Fibroblast of villous mesenchyme (primary cell): ENCODE measurements at places on chromosomes 12 and 14. TPM values are rescaled to one million over a fixed set of nuclear protein-coding genes. Genes with fewer than 3 reads are reported as not detected.

DNA sequence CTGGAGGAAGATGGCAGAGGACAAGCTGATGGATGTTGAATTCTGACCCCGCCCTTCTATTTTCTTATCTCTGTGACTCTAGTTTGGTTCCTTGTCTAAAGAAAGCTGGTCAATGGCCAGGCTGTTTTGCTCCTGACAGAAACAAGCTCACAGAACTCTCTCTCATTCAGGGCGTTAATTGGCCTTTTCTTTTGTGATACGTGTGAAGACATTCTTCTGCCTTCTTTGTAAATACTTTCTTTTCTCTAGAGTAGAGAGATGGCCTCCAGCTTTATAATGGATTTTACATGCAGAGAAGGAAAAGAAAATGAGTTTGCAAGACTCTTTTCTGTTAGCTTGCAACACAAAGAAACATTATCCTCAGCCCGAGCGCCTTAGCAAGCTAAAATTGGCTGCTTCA lies 492.2 kb upstream of the CCDC196 start:
- no peak for DNase-seq

DNA sequence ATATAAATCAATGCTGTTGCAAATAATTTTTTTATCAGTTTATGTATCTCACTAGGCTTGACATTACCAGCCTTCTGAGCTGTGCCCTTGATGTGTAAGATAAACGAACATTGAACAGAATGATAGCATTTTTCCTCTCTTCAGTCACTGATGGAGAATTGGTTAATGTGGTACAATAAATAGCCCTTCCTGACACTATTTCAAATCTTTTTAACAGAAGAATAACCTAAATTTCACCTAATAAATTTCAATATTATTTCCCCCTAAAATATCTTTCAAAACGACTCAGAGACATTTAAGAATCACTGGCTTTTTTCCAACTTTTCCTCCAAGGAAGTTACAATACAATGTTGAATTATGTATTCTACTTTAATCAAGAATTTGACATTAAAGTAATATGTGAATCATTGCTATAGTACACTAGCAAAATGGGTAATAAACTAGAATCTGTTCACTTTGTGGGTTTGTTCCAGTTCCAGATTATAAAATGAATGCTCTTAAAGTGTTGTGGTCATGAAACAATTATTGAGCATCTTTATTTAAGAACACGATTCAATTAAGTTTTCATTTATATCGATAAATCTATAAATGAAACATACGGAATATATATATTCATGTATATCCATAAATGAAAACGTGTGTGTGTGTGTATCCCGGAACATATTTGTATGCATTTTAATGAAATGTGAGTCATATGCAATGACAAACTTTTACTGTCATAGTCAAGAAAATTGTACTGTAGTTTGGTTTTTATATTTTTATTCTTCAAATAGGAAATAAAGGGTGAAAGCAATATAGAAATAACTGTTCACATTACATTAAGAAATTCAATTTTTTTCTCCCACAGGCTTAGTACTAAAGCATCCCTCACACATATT lies 2.5 kb upstream of the ATP2B1 start:
- DNase-seq = no peak

DNA sequence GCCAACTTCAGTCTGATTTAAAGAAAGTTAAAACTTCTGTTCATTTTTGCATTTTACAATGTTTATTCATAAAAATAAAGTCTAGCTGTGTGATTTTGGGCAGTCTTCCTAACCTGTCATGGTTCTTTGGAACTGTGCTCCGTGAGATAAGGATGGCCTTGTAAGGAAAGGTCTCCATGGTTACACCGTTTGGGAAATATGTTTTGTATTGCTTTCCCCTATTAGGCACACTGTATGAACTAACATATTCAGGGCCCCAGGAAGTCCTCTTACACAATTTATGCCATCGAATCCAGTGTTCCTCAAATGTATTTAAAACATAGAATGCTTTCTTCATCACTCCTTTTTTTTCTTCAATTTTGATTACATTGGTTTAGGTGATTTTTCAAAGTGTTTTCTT lies 54.5 kb downstream of the APAF1 start:
- peak; percentile 44 for DNase-seq

DNA sequence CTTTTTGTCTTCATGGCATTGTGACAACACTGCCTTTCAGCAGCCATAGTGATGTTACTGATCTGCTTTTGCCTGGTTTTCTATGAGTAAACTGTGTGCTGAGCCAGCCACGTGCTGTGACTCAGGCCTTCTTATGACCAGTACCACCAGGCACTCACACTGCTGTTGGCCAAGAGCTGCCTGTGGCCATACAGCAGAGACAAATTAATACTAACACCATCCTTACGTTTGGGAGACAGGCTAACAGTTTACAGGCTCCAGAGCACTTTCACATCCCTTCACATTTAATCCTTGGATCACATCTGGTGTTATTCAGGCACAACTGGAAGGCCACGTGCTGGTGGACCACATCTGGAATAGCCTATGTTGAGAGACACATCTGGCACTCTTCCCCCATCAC lies 377.9 kb downstream of the CCDC91 start:
- peak; percentile 89 for DNase-seq

The RNASE3 gene
- total RNA-seq = not detected in 2 replicates

GRCh38 chr14:92074555-92074954 lies 31.8 kb downstream of the ATXN3 start:
- peak; percentile 11 for DNase-seq

The KRT83 gene
- not detected in 2 replicates for total RNA-seq

DNA sequence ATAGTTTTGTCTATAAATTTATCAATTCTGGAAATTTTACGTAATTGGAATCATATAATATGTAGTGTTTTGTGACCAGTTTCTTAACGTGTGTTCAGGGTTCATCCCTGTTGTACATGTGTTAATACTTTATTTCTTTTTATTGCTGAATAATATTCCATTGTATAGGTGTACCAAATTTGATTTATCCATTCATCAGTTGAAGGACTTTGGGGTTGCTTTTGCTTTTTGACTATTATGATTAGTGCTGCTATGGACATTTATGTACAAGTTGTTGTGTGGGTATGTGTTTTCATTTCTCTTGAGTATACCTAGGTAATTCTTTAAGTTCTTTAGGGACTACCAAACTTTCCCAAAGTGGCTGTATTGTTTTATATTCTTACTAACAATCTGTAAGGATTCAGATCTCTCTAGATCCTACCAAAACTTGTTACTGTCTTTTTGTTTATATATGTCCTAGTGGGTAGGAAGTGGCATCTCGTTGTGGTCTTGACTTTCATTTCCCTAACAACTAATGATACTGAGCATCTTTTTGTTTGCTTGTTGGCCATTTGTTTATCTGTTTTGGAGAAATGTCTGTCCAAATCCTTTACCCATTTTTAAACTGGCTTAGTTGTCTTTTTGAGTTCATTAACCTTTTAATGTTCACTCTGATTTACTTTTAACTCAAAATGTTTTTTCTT lies 14.9 kb downstream of the VRK1 start:
- no peak for DNase-seq

DNA sequence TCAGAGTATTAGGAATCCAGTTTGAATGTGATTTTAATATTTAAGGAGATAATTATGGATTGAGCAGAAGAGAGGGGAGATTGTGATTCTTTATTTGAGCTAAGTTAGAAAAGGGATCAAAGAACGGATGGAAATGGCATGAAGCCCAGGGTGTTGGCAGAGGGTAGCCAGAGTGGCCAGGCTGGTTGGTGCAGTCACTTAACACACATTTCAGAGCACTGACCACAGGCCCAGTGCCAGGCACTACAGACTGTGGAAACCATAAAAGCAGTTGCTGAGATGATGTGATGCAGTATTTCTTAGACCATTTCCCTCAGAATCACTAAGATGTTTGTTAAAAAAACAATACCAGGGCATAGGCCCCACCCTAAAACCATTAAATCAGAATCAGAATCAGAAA lies 167.7 kb upstream of the AMIGO2 start:
- DNase-seq = no peak

DNA sequence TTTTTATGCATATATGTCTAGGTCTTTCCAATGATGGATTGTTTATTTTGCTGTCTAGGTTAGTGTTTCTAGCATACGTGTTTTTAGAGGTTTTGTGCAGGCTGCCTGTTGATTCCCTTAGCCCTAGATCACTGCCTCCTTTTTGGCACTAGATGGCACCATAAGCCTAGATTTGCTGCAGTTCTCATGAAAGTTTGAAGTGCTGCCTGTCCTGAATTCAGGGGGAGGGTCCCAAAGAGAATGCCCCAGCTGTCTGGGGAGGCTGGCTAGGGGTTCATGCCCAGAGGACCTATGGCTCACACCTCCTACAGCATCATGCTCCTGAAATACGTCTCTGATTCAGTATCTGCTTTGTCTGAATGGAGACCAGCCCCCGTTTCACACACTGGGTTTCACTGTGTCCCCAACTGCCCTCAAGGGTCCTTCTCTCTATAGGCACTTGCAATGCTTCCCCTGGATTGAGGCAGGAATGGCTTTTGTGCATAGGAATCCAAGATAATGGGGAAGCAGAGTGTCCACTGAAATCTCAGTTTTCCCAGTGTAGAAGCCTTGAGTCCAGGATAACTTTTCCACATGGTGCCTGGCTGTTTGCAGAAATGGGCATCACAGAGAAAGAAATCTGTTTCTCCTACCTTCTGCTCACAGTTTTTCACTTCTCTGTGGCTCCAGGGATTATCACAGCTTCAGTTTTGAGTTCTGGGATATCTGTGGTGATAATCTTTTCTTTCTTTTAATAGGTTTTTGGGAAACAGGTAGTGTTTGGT lies 14.2 kb upstream of the TXNRD1 start:
- peak; percentile 77 for DNase-seq

DNA sequence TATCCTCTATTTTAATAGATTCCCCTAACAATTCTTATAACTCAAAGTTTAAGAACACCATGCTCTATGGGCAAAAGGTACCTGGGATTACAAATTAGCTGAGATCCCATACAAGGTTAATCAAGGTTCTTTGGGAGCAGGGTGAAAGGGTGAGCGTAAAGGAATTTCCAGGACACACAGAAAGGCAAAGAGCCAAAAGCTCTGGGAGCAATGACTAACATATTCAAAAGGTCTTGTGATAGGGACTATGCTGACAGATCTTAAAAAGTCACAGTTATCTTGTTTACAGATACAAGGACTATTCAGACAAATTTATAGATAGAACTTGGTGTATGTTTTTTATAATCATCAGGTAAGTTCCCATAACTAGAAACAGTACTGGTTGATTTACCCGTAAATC lies 19.5 kb upstream of the PPFIBP1 start:
- no peak for DNase-seq

GRCh38 chr12:106113824-106114446 lies 24.8 kb downstream of the NUAK1 start:
- peak; percentile 85 for DNase-seq

The VWF gene
- total RNA-seq = under 0.01 and 0.32 TPM in 2 replicates

GRCh38 chr12:94930216-94930654 lies 73.3 kb downstream of the NDUFA12 start:
- DNase-seq = no peak

DNA sequence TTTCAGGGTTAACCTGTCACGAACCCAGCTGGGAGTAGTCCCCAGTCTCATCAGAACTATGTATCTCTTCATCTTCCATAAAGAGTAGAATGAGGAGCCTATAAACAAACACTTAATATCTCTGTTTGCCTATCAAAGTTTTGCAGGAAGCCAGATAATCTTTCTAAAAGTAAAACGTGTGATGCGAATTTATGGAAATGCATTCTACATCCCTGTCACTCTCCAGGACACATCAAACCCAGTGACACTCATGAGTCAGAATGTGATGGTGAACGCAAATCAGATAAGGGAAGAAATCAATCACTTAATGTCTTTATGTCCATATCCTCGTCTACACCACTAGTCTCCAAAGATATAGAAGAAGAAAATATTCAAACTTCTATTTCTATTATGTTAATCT lies 37.4 kb downstream of the RERG start:
- DNase-seq = no peak

The CLECL1 gene
- total RNA-seq = not detected in 2 replicates

- DNase-seq = peak; percentile 33
Measured at GRCh38 chr12:123602651-123603195, 824 bp downstream of the DDX55 start.

The ZDHHC22 gene
- not detected in 2 replicates for total RNA-seq

The WBP11 gene
- 11.0 and 15.5 TPM in 2 replicates for total RNA-seq

DNA sequence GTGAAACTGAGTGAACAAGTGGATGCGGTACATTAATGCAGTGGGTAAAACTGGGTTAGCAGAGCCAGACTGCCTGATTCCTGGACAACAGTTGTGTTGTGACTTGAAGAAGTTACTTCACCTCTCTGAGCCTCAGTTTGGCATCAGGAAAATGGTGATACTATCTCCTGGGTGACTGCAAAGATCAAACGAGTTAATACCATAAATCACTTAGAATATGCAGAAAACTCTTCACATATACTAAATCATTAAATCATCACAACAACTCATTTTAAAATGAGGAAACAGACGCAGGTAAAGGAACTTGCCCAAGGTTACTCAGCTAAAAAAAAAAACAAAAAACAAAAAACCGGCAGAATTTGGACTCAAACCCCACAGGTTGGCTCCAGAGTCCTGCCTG lies 811 bp downstream of the MTERF2 start:
- no peak for DNase-seq

GRCh38 chr14:61347826-61348443 lies 26.6 kb downstream of the PRKCH start:
- DNase-seq = no peak

- no peak for DNase-seq
Measured at GRCh38 chr12:108955225-108955835, 65.5 kb downstream of the SVOP start.

The OAS2 gene
- 2.3 and 5.6 TPM in 2 replicates for total RNA-seq

DNA sequence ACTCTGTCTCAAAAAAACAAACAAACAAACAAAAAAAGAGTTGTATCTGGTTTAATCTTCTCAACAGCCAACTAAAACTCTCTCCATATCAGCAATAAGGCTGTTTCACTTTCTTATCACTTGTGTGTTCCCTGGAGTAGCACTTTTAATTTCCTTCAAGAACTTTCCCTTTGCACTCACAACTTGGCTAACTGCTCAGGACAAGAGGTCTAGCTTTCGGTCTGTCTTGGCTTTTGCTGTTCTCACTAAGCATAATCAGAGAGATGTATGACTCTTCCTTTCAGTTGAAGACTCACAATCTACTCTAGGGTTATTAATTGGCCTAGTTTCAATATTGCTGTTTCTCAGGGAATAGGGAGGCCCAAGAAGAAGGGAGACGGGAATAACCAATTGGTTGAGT lies 12.3 kb downstream of the NEMP1 start:
- no peak for DNase-seq

The SLC15A4 gene
- total RNA-seq = 39.0 and 49.2 TPM in 2 replicates

DNA sequence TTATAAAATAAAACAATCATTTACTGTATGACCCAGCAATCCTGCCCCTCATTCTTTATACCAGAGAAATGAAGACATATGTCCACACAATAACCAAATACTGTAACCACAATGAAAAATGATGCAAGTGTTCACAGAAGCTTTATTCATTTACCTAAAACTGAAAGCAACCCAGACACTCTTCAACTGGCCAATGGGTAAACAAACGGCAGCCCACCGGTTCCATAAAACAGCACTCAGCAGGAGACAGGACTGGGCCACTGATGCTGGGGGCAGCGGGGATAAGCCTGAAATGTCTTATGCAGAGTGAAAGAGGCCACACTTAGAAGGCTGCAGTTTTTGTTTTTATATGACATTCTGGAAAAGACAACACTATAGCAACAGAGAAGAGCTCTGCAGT lies 15.1 kb downstream of the DDX51 start:
- no peak for DNase-seq

The PTGDR gene
- 0.32 TPM in 1 of 2 replicates, not detected in the other for total RNA-seq

- no peak for DNase-seq
Measured at GRCh38 chr14:92282669-92283068, 40.3 kb upstream of the SLC24A4 start.

The PMCH gene
- total RNA-seq = not detected in 2 replicates

The SMAGP gene
- 5.2 and 8.4 TPM in 2 replicates for total RNA-seq

The TAS2R7 gene
- 0.32 TPM in 1 of 2 replicates, not detected in the other for total RNA-seq

The INHBE gene
- total RNA-seq = 1.7 and 4.5 TPM in 2 replicates
